Activated CD8-positive, alpha-beta memory T cell treated with anti-CD3 and anti-CD28 coated beads for 4 hours (primary cell): ENCODE measurements at places on chromosomes 12 and 14.

DNA sequence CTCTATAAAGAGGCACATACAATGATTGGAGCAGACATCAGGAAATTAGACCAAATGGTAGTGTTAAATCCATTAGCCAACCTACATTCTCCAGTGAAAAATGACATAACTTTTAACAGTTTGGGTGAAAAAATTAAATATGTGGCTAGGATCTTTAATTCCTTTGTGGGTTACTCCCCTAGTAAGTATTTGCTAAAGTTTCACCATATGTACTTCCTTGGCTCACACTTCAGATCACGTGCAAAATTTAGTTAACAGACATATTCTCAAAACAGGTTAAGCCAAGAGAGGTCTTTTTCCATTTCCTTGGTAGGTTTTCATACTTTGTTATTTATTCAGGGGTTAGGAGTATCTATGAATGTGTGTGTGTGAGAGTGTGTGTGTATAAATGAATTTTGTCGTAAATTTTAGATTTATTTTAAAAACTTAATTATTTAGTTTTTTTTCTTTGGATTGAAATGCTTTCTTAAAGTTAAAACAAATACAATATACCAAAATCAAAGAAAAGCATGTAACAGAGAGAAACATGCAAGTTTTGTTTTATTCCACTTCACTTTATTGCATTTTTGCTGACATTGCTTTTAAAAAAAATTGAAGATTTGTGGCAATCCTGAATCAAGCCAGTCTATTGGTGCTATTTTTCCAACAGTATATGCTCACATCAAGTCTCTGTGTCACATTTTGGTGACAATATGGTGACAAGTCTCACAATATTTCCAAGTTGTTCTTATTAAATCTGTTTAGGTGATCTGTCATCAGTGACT lies 258.7 kb downstream of the FLRT2 start:
- no peak for DNase-seq

GRCh38 chr14:59871166-59871495 lies 555 bp upstream of the RTN1 start:
- DNase-seq: no peak

DNA sequence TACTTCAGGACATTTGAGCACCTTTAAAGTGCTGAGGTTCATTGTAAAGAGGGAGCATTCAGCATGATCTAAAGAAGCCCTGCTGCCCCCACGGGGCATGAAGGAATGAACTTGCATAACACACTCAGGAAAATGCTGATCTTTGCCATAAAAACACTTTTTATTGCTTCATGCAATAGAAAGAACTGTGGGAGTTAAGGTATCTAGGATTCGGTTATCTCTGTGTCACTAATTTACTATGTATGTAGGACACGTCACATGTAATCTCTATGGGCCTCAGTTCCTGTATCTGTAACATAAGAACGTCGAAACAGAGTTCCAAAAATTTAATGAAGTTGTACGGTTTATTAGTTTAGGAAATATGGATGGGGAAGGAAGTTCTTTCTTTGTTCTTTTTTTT lies 33.0 kb downstream of the BTBD7 start:
- DNase-seq: no peak

- no peak for DNase-seq
Observed at GRCh38 chr12:120006258-120006975, 17.4 kb downstream of the BICDL1 start.

GRCh38 chr12:125544960-125545359 lies 479.7 kb downstream of the AACS start:
- DNase-seq: no peak

GRCh38 chr12:110858848-110859247 lies 12.1 kb downstream of the CCDC63 start:
- DNase-seq: no peak

GRCh38 chr12:128857133-128857763 lies 4.0 kb downstream of the GLT1D1 start:
- no peak for DNase-seq

- DNase-seq: no peak
Observed at GRCh38 chr14:96270565-96271420, 14.8 kb downstream of the BDKRB1 start.

DNA sequence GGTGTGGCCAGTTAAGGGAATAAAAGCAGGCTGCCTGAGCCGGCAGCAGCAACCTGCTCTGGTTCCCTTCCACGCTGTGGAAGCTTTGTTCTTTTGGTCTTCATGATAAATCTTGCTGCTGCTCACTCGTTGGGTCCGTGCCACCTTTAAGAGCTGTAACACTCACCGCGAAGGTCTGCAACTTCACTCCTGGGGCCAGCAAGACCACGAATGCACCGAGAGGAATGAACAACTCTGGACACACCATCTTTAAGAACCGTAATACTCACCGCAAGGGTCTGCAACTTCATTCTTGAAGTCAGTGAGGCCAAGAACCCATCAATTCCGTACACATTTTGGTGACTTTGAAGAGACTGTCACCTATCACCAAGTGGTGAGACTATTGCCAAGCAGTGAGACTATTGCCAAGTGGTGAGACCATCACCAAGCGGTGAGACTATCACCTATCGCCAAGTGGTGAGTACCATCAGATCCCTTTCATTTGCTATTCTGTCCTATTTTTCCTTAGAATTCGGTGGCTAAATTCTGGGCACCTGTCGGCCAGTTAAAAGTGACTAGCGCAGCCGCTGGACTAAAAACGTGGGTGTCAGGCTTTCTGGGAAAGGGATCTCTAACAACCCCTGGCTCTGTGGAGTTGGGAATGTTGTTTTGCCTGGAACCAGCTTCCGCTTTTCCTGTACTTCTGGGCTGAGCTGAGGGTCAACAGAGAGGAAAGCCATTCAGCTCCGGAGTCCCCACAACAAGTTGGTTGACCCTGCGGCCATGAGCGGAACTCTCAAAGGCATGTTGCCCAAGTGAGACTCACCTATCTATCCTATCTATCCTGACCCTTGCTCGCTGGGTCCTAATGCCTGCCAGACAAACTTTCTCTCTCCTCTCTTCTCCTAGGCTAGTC lies at the start of gene DHRS2:
TSS of gene DHRS2 (plus strand) at position 48 of the 895 bp plus-strand sequence. CDS start 2,501 bp downstream, outside the sequence.
- DNase-seq: no peak

GRCh38 chr12:63955831-63956666 lies 111.5 kb downstream of the SRGAP1 start:
- DNase-seq: no peak

GRCh38 chr12:2792671-2793500 lies 1.9 kb upstream of the FKBP4 start:
- no peak for DNase-seq

DNA sequence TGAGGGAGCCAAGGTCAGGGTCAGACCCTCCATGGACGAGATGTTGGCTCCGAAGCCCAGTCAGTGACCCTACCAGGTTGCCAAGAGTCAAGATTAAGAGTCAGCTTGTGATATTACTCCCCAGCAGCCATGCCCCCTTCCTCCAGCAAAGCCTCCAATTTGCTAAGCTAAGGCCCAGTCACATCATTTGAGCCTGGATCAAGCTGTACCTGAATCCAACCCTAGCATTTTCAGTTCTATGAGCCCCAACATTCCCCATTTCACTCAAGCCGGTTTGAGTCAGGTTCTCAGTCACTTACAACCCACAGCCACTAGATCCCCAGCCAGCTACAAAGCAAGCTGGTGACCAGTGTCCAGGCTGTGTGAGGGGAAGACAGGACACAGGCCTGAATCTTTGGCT lies 49.9 kb downstream of the SCARB1 start:
- DNase-seq: no peak

GRCh38 chr12:23236066-23236780 lies 611.3 kb downstream of the ETNK1 start:
- no peak for DNase-seq

- no peak for DNase-seq
Observed at GRCh38 chr14:21077672-21078071, 7.6 kb downstream of the ARHGEF40 start.

- DNase-seq: no peak
Observed at GRCh38 chr12:30746190-30746589, 8.6 kb downstream of the CAPRIN2 start.

DNA sequence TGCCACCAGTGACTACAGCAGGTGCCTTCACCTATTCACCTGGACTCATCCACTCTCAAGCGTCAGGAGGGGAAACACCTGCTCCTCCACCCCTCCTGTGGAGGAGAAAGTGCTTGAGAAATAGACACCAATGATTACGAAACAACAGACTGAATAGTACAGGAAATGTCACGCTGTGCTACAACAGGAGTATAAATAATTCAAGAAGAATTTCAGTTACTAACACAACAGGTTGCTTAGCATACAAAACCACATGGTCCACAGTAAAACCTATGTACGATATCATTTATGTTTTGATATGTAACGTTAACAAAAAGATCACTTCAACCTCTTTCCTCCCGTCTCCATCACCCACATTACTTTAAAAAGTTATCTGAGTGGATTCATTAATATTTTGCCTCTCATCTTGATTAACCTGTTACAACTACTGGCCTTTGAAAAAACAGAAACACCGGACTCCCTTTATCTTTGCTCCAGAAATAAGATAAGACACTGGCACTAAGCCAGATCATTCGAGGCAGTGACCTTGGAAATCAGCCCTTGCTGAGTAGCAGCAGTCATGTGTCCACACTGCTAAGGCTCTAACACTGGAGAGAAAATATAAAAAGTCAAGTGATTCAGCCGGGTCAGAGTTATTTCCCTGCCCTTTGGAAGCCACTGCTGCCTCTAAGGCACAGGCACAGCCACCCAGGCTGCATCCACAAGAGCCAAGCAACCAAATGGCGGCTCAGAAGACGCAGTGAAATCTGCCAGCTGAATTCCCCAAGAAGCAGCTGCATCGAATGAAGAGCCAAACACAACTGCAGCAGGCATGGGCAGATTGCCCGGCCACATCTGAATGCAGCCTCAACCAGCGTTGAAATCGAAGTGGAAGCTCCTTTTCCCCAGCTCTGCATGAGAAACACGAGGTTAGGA lies 40.9 kb downstream of the NT5DC3 start:
- DNase-seq: no peak

GRCh38 chr12:91155990-91156389 lies 26.6 kb downstream of the DCN start:
- no peak for DNase-seq

DNA sequence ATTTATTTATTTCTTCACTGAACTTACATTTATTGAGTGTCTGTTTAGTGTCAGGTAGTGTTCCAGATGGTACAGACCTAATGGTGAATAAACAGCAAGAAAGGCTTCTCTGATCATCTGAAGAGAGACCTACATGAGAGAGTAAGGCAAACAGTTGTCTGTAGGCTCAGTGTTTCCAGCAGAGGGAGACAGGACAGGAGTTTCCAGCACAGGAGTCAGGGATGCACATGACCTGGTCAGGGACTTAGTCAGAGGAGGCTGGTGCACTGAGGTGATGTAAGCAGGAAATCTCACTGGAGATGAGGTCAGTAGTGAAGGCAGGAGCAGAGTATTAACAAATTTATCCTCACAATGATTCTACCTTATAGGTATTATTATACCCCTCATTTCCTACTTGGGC lies 233.2 kb downstream of the MDGA2 start:
- no peak for DNase-seq

DNA sequence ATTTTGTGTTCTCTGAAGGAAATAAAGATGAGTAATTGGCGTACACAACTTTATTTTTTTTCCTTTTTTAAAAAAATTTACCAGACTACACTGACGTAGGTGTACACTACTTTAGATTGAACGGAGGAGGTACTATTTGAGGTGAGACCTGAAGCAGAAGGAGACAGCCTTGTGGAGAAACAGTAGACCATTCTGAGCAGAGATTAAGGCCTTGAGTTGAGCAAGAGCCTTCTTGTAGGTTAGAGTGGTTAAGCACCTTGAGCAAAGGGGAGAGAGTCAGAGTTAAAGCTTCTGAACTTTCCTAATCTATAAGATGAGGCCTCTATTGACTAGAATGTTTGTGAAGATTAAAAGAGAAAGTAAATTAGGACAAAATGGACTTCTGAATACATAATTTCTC lies 2.5 kb downstream of the LEMD3 start:
- DNase-seq: no peak

- no peak for DNase-seq
Observed at GRCh38 chr12:42908712-42909111, 319.2 kb upstream of the PRICKLE1 start.

GRCh38 chr12:120399531-120399930 lies 30.6 kb upstream of the MSI1 start:
- no peak for DNase-seq

- no peak for DNase-seq
Observed at GRCh38 chr14:33564774-33565630, 385.9 kb downstream of the EGLN3 start.

DNA sequence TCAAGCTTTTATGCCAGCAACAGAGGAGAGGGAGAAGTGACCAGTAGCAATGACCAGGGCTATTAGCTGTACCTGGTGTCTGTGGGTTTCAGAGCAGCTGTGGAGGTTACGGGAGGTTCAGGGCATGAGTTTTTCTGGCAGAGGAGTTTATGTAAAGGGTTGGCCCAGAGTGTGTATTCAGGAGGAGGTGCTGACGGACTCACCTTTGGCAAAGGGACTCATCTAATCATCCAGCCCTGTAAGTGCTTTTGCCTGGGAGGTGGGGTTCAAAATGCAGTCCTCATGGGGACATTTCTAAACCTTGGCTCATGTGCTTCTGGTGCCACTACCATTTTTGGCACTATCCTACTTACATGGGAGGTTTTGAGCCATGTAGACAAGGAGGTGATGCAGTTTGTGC lies 95.3 kb downstream of the DAD1 start:
- no peak for DNase-seq

GRCh38 chr12:39287817-39288216 lies 155.1 kb downstream of the KIF21A start:
- DNase-seq: no peak

GRCh38 chr14:97298331-97298730 lies 501.1 kb downstream of the VRK1 start:
- DNase-seq: no peak

DNA sequence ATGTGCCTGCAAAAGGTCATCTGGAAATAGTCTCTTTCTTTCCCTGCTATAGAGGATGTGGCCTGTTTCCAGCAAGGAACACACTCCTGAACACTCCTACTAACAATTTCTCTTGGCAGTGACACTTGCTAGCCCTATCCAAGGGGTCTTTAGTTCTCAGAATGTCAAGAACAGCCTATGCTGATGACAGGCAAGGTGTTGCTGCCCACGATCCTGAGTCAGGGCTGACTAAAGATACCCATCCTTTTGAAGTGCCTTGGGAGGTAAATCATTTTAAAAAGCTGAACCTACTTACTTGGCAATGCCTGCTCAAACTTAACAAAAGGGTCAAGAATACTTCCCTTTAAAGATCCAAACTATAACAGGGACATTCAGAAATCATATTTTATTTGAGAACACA lies 1146.4 kb downstream of the VRK1 start:
- DNase-seq: no peak

- DNase-seq: no peak
Observed at GRCh38 chr12:25875661-25876060, 82.8 kb upstream of the RASSF8 start.

GRCh38 chr12:100445081-100445481 lies 28.6 kb upstream of the NR1H4 start:
- DNase-seq: no peak

DNA sequence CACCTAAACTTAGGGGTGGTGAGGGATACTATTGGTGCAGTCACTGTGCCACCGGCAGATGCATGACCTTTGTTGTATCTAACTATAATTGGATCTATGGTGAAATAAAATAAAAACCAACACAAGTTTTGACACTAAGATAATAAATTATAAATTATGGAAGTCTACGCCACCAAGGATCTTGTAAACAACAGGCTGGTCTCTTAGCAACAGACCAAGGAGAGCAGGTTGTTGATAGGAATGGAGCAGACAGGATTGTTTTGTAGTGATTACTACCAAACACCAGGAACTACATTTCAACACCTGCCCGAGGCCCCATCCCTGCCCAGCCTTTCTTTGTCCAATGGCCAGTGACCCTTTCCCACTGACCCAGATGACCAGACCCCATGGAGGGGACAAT lies 1178.0 kb downstream of the VRK1 start:
- no peak for DNase-seq
